ENCODE measurements at places on chromosomes 1 and 21.

GRCh38 chr1:100552031-100552430 is 14.1 kb downstream of the GPR88 start:
- DNase-seq = no peak

- DNase-seq = no peak
Measured at GRCh38 chr1:154420961-154421924, 16.1 kb downstream of the IL6R start.

- no peak for DNase-seq
Measured at GRCh38 chr1:234730770-234731568, 121.0 kb upstream of the IRF2BP2 start.

DNA sequence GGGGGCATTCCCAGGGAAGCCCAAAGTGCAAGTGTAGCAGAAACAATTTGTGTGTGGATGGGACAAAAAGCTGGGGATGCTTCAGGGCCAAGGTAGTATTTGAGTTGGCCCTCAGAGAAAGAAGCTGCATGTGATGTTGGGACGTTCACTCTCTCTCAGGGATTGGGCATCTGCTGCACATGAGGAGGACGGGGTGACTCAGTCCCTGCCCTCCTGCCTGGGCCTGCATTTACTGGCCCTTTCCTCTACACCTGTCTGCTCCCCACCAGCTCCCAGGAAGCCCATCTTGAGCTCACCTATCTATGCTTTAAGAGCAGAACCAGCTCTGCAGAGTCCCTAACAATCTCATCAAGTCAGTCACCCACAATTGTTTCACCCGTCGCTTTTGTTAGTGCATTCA is 23.5 kb upstream of the MPZL1 start:
- no peak for DNase-seq

DNA sequence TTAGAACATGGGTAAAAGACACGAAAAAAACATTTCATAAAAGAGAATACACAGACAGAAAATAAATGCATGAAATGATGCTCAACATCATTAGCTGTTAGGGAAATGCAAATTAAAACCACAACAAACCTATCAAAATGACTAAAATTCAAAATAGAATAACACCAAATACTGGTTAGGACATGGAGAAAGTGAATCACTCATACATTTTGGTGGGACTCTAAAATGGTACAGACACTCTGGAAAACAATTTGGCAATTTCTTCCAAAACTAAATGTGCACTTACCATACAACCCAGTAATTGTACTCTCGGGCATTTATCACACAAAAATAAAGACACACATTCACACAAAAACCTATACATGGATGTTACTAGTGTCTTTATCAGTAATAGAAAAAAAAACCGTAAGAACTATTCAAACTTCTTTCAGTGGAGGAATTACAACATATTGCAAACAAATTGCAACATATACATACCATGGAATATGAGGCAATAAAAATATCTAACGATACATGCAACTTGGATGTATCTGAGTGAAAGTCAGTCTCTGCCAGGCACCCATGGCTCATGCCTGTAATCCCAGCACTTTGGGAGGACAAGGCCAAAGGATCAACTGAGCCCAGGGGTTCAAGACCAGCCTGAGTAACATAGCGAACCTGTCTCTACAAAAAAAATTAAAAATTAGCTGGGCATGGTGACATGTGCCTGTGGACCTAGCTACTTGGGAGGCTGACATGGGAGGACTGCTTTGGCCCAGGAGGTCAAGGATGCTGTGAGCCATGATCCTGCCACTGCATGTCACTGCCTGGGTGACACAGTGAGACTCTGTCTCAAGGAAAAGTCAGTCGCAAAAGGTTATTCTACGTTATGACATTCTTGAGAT is 19.6 kb downstream of the HSF2BP start:
- no peak for DNase-seq

GRCh38 chr1:24930260-24931145 is at the start of gene RUNX3:
RUNX3 (minus strand) TSS chr1:24930276; CDS start chr1:24929868, 408 bp downstream.
- peak; percentile 81 for DNase-seq

GRCh38 chr1:221886743-221887414 is 145.0 kb upstream of the DUSP10 start:
- DNase-seq = no peak

- DNase-seq = no peak
Measured at GRCh38 chr1:162196387-162196786, 126.9 kb downstream of the NOS1AP start.

DNA sequence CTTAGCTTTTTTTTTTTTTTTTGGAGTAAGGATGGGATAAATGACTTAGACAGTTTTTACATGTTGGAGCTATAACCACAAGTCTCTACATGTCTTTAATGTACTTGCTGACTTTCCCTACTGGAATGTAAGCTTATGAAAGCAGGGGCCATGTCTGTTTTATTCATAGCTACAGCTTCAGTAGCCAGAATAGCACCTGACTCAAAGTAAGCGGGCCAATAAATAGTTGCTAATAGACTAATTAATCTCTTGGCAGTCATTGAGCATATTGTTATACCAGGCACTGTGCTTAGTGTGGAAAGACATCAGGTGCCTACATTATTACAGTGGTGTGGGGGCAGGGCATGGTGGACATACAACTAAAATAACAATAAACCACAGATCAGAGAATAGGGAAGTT is 84.4 kb upstream of the HOOK1 start:
- DNase-seq = no peak

DNA sequence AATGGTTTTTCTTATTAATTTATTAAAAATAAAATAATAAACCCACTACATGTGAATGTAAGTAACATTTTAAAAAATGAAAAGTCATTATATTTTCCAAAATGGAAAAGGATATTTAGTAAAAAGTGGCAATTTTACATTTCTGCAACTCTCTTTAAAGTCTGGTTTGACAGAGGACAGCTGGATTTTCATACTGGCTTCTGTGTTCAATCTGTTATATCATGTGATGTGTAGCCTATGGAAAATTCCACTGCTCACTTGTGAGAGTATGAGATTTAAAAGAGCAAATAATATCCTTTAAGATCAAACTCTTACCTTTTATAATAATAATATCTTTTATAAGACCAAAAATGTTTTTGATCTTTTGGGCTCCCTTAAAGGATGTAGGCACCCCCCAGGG is 33.7 kb downstream of the PCP4 start:
- no peak for DNase-seq

DNA sequence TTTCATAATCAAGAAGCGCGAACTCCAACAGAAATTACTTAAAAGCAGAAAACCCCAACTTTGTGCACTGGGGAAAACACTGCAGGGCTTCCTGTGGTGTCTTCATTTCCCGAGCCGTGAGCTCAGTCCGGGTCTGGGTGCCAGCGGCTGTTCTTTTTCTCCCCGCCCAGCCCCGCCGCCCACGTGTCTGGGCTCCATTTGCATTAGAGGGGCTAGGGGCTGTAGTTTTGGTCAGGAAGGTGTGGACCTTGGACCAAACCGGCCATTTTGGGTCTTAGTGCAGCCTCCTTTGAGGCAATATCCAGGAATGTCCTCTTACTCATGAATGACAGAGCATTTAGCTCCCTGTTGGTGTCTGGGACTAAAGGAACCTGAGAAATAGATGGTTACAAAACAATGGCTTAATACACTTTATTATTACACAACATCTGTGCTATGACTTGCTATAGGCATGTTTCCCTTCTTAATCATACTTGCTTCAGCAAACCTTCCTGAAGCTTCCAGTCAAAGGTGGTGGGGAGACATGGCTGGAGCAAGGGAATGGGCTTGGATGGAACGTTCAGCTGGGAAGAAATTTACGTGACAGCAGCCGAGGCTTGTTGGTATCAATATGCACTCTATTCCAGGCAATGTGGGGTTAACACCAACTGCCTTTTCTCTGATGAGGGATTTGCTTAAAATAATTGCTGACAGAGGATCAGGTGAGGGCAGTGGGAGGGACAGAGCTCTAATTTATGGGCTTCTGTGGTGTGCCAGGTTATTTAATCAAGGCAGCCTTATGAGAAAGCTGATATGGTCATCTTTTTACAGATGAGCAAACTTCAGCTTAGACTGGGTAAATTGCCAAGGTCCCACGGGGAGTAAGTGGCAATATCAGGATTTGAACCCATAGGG is 1.1 kb downstream of the AGTRAP start:
- DNase-seq = peak; percentile 46

GRCh38 chr1:174812656-174813055 is 187.1 kb upstream of the CACYBP start:
- DNase-seq = no peak

DNA sequence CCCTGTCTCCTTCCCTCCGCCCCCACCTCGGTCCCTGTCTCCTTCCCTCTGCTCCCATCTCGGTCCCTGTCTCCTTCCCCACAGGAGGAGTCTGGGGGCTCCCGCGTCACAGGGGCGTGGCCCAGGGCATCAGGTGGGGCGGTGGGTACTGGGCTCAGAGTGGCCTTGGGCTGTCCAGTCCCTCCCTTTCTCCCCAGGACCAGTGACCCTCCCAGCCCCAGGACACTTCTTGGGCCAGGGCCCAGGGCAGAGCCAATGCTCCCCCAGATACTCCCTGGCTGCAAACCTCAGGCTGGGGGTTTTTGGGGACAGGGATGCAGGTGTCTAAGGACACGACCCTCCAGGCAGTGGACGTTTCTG is 6.8 kb upstream of the RNF223 start:
- no peak for DNase-seq
